ENCODE measurements at places on chromosomes 2 and 18. TPM values are rescaled to one million over a fixed set of nuclear protein-coding genes. Genes with fewer than 3 reads are reported as not detected.
A peak's percentile ranks its signal among the peaks of the same experiment; 100 is the strongest.

GRCh38 chr2:57890464-57890863 is 156.1 kb upstream of the VRK2 start:
- H3K27me3 ChIP-seq, result no peaks in the 10 kb centered on the region
- no peak for DNase-seq
- H3K27ac ChIP-seq, result no peak overlapping the region

GRCh38 chr2:52518678-52519077 is 1248.9 kb upstream of the CHAC2 start:
- H3K4me1 ChIP-seq, result no peaks in the 10 kb centered on the region
- H3K27ac ChIP-seq, result no peak overlapping the region
- DNase-seq, result no peak

GNAL gene
- total RNA-seq, result 1.1 TPM

TBR1 gene
- total RNA-seq, result not detected

ITSN2 gene
- 24.4 TPM for total RNA-seq

DNA sequence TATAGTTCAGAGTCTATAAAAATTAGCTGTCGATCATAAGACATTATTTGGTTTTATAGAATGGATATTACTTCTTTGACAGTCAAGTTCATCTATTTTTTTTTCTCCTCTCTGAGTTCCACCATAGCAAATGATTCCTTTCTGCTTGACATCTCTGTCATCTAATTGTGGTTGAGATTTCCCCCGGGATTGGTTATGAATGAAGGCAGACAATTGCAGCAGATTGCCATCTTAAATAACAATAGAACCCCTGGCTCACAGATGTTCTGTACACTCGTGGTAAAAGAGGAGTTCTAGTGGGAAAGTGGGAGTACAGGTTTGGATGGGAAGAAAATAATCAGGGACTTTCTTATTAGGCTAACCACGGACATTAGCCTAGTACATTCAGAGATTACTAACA is 292.1 kb upstream of the NRXN1 start:
- H3K27ac ChIP-seq, result no peak overlapping the region
- H3K27me3 ChIP-seq, result no peaks in the 10 kb centered on the region
- H3K4me3 ChIP-seq, result no peak overlapping the region

- no peaks in the 10 kb centered on the region for H3K36me3 ChIP-seq
- H3K27ac ChIP-seq, result no peak overlapping the region
- no peak overlapping the region for H3K4me3 ChIP-seq
Observed at GRCh38 chr2:60496956-60497355, 56.5 kb downstream of the BCL11A start.

DNA sequence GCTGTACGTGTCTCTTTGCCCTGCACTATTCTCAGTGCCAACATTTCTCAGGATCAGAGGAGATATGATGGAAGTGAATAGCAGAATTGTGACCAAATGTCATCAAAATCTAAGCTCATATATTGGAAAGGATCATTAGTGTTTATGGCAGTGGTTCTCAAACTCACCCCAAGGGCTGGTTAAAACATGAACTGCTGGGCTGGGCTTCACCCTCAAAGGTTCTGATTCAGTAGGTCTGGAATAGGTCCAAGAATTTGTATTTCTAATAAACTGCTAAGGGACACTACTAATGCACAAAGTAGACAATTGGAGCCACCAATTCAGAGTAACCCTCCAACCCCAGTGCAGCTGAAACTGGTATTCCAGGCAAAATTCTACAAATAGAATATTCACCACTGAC is 317.9 kb upstream of the UBE2E3 start:
- no peaks in the 10 kb centered on the region for H3K4me1 ChIP-seq
- peaks cover 6% of the 10 kb centered on the region for H3K27me3 ChIP-seq
- no peaks in the 10 kb centered on the region for H3K36me3 ChIP-seq
- no peak for DNase-seq
- no peak overlapping the region for H3K27ac ChIP-seq

DNA sequence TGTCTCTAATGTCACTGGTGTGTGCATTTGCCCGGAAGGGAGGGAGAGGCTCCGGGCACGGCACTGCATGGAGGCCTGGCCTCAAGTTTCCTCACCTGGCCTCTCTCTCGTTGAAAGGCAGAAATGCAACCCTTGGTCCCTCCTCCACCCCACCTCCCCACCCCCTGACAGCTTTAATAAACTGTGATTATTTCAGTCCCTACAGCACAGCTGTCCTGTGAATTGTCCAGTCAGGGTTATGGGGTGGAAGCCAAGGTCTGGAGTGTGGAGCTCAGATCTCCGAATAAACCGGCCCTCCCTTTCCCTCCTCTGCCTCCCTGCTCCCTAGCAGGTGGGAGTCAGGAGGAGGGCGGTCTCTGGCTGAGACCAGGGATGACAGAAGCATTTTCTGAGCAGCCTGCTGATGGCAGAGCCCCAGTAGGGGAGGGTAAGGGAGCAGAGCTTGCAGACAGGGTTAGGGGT is 199.2 kb upstream of the SMAD2 start:
- H3K27ac ChIP-seq, result no peak overlapping the region
- DNase-seq, result no peak
- H3K4me1 ChIP-seq, result peaks cover 6% of the 10 kb centered on the region
- H3K27me3 ChIP-seq, result no peaks in the 10 kb centered on the region

FBXO48 gene
- total RNA-seq, result 1.0 TPM

DNA sequence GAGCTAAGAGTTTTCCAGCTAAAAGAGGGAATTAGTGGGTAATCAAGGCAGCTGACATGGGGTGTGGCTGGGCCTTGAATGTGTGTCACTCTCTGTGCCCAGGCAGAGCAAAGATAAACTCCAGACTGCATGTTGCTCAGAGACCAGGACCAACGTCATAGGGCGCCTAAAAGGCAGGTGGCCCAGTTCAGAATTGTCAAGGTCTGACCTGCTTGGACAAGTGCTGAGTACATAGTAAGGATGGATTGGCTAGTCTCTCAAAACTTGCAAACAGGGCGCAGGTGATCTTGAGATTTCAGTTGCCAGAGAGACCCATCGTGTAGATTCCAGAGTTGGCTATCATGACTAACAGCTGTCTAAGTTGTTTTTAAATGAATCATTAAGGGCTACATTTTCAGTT is 19.0 kb downstream of the CLUL1 start:
- H3K27ac ChIP-seq, result peak overlapping the region; percentile 41
- H3K4me1 ChIP-seq, result no peaks in the 10 kb centered on the region
- H3K36me3 ChIP-seq, result no peaks in the 10 kb centered on the region
- peaks cover 7% of the 10 kb centered on the region for H3K27me3 ChIP-seq
- DNase-seq, result no peak

DNA sequence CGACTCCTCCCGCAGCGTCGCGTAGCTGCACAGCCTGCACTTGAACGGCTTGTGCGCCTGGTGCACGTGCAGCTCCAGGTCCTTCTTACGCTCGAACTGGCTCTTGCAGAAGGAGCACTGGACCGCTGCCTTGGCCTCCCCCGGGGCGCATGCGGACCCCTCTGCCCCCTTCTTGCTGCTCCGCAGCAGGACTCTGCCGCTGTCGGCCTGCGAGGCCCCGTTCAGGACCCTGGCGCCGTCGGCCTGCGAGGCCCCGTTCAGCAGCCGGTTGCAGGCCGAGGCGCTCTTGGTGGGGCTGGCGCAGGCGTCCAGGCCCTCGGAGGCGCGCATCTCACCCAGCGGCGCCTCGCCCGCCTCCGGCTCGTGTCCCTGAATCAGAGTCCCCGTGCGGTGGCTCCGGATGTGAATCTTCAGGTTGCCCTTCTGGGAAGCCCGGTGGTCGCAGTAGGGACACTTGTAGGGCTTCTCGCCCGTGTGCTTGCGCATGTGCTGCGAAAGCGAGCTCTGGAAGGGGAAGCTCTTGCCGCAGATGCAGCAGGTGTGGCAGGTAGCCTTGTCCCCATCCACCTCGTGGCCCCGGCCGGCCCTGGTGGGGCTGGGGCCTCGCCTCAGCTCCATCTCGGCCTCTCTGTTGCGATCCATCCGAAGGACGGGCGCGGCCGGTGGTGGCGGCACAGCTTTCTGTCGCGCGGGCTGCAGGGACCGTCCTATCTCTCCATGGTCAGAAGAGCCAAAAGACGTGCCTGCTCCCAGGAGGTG is 52.5 kb downstream of the ZNF516 start:
- H3K27me3 ChIP-seq, result no peaks in the 10 kb centered on the region
- H3K4me3 ChIP-seq, result no peak overlapping the region
- H3K36me3 ChIP-seq, result peaks cover 35% of the 10 kb centered on the region
- H3K27ac ChIP-seq, result no peak overlapping the region
- DNase-seq, result no peak
- H3K4me1 ChIP-seq, result peaks cover 37% of the 10 kb centered on the region

UGT1A5 gene
- not detected for total RNA-seq

PARD6G gene
- 2.0 TPM for total RNA-seq

DNA sequence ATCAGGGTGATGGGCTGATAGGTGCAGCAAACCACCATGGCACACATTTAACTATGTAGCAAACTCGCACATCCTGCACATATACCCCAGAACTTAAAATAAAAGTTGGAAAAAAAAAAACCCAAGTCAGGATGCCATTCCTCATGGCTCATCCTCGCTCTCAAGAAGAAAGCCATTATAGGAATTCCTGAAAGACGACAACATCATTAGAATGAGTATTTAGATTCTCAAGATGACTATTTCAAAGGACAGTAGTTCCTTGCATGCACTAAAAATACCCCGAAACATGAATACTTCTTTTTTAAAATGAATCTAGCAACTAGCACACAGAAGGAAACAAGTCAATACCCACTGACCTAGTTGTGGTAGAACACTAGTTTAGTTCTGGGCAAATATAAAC is 285.8 kb upstream of the REV1 start:
- no peak for DNase-seq
- no peak overlapping the region for H3K4me3 ChIP-seq
- H3K36me3 ChIP-seq, result no peaks in the 10 kb centered on the region
- H3K27ac ChIP-seq, result no peak overlapping the region
- H3K4me1 ChIP-seq, result no peaks in the 10 kb centered on the region

DNA sequence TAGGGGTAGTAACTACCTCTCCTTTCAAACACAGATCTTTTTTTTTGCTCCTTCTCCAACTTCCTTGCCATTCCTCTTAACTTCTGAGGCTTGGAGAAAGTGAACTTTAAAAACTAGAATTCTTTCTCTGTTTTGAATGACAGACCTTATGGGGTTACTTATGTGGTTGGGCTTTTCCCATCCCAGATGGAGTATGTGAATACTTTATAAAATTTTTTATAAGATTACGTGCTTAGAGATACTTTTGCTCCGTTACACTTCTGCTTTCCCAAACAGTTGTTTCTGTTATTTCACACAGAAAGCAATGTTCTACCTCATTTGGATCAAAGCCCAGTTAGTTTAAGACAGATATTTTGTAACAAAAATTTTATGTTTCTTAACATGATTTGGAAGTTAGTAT is 20.2 kb downstream of the GREB1L start:
- no peak for DNase-seq
- H3K4me1 ChIP-seq, result peaks cover 16% of the 10 kb centered on the region
- no peaks in the 10 kb centered on the region for H3K27me3 ChIP-seq
- no peaks in the 10 kb centered on the region for H3K36me3 ChIP-seq
- no peak overlapping the region for H3K27ac ChIP-seq

DNA sequence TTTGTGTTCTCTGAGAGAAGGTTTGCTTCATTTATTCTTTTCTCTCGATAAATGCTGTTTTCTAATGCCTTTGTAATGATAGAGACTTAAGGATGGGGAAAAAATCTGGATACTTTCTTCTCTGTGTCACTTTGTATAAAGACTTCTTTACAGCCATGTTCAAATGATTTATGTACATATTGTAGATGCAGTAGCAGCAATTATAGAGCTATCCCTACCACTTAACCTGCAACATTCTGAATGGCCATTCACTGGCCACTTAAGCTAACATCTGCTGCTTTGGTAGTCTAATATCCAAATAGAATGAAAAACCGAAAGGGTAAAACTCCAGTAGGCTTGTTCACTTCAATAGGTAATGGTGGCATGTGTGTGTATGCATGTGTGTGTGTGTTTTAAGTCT is 97.8 kb downstream of the CSRNP3 start:
- no peaks in the 10 kb centered on the region for H3K36me3 ChIP-seq
- H3K27ac ChIP-seq, result no peak overlapping the region
- peaks cover 24% of the 10 kb centered on the region for H3K4me1 ChIP-seq
- DNase-seq, result no peak

LYG2 gene
- not detected for total RNA-seq

RTKN gene
- 14.0 TPM for total RNA-seq

CERKL gene
- not detected for total RNA-seq

DNA sequence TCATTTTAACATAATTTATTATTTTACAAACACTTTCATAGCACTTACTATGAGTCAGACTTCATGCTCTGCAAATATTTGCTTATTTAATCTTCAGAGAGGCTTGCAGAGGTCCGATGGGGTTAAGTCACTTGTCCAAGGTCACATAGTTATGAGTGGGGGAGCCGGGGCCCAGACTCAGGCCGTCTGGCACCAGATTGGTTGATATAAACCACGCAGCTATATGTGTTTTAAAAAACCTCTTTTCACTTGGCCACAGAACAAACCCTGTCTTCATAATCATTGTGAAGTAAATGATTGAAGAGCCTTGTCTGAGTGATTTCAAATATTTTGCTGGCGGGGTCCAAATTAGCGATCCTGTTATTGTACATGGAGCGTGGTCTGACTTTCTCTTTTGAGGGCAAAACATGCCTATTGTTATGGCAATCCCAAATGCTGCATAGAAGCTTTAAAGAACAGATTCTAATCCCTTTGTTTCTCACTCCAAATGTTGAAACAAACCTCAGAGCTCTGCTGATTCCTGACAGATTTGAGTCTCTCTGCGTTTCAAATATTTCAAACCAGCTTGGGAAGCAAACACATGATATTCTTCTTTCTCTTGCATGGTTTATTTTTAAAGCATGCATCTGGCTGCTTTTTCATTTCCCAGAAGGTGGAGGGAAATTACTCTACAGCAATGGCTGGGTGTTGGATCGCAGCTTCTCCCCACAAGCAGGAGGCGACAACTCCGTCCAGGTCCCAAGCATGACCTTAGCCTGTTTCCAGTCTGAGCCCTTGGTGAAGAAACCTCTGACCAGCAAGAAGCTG is 142.4 kb downstream of the DDX1 start:
- H3K4me1 ChIP-seq, result peaks cover 63% of the 10 kb centered on the region
- no peaks in the 10 kb centered on the region for H3K27me3 ChIP-seq
- H3K36me3 ChIP-seq, result no peaks in the 10 kb centered on the region
- peak overlapping the region; percentile 68 for H3K27ac ChIP-seq
- H3K4me3 ChIP-seq, result peak overlapping the region; percentile 5

DNA sequence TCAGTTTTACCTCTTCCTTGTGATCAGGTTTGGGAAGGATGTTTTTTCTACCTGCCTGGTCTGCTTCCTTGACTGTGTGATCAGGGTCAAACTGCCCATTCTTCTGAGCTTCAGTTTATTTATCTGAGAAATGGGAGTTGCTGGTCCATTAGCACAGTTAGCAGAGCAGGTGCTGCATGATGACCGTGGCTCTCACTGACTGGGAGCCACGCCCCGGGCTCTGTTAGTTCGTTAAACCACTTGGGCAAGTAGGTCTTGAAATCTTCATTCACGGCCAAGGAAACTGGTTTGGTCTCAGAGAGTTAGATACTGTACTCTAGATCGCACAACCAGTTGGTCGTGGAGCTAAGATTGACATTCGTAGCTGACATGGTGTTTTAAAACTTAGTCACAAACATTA is 41.7 kb downstream of the INPP5D start:
- H3K4me3 ChIP-seq, result no peak overlapping the region
- no peaks in the 10 kb centered on the region for H3K27me3 ChIP-seq
- H3K36me3 ChIP-seq, result no peaks in the 10 kb centered on the region
- no peak for DNase-seq

Data from left ventricle myocardium inferior (tissue), 1 donor.